ENCODE measurements at places on chromosomes 16 and 17.

GRCh38 chr17:63335831-63336230 is 110.3 kb downstream of the CYB561 start:
- no peak for DNase-seq

DNA sequence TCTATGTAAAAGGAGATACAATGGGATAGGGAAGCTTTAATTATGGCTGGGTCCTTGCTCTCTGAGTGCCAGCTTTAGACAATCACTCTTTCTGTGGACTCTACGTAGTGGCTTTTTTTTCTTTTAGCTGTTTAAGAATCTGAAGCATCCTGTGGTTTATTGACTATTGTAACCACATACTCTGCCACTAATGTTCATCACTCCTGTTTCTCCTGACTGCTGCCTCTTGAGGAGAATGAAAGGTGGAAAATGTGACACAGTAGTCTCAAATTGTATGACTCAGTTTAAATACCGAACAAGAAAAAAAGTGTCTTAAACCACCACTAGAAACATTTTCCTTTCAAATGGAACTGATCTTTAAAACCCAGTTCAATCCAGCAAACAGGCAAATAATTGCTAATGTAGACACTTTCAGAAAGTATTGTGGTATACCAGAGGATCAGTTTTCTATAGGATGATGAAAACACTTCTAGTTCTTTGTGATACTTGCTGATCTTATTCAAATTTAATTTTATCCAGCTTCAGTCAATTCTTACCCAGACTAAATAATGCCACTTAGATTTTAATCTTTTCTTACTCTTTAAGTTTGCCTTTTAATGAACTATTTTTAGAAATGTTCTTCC is 302.7 kb upstream of the PMFBP1 start:
- no peak for DNase-seq

DNA sequence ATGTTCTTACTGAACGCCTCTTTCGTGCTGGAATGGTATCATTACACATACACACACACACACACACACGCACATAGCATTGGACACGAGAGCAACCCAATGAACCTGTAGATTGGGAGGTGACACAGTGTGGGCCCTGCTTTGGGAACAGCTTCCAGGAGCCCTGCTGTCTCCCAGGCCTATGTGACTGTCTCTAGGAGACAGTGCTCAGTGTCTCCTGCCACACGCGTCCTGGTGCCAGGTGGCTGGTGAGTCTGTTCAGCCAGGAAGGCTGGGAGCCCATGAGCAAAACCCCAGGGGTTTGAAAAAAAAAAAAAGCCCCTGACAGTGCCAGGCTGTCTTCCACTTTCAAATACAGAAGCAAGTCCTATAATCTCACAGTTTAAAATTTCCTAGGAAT is 2.4 kb upstream of the SPOP start:
- no peak for DNase-seq

- DNase-seq: no peak
These were observed 11.6 kb upstream of the DPEP1 start for GRCh38 chr16:89601906-89602272.

GRCh38 chr16:80932708-80933095 is 74.0 kb downstream of the CMC2 start:
- DNase-seq: no peak

DNA sequence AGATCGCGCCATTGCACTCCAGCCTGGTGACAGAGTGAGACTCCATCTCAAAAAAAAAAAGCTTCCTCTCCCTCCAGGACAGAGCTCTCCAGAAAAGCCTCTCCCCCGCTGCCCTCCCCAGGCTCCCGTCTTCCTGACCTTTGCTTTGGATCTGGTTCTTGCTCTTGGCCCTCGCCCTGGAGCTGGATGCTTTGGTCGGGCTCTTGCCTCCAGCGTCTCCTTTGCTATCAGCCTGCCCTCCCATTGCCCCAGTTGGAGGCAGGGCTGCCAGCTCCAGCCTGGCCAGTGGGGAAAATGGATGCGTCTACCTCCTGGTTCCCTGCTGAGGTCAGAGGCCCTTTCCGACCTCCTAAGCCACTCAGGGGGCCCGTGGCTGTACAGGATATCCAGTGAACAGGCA is 35.9 kb downstream of the TRARG1 start:
- no peak for DNase-seq

DNA sequence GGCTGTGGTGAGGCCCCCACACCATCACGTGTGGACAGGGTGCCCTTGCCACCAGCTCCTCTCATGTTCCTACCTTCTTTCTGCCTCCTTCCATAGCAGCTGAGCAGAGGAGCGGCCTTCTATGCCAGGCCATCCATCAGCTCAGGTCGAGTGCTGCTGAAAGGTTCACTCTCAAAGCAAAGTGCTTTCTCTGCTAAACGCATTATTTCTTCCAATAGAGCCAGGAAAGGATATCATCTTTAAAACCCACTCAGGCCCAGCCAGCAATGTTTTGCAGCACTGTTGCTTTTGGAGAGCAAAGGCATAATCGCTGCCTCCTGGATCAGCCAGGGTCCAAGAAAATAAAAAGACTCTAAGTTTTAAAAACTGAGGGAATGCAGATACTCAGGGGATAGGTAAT is 54.9 kb upstream of the GPRC5B start:
- no peak for DNase-seq

Data from stimulated activated CD8-positive, alpha-beta memory T cell treated with anti-CD3 and anti-CD28 coated beads, Interleukin-4, amount 100 ng/mL, for 24 hours (primary cell).